Right atrium auricular region (tissue), 2 donors: ENCODE measurements at places on chromosomes 1 and 21. TPM values are rescaled to one million over a fixed set of nuclear protein-coding genes. Genes with fewer than 3 reads are reported as not detected.

DNA sequence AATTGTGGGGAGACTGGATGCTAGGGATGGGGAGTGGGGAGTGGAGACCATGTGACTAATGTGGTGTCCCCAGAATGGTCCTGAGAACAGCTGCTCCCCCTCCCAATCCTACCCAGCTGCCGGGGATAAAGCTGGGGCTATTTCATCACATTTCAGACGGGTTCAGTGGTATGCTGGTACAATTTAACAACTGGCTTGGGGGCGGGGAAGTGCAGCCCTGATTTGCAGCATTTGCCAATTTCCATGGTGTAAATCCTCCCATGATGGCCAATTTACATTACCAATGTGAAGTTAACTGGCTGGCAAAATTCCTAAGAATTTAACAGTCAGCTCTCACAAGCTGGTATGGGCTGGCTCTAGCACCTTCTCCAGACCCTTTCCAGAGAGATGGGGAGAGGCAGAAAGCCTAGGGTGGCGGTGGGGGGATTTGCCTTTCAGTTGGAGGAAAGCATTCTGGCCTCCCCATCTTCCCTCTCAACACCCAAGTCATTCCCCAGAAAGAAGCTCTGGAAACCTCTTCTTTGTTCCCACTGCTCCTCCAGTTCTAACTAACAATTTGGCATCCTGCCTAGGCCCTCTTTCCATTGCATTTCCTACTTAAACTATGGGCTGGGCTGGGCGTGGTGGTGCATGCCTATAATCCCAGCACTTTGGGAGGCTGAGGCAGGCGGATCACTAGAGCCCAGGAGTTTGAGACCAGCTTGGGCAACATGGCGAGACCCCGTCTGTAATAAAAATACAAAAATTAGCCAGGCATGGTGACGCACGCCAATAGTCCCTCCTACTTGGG lies 11.3 kb upstream of the ADGRB2 start:
- H3K4me1 ChIP-seq, result no peaks in the 10 kb centered on the region
- no peak for DNase-seq
- H3K36me3 ChIP-seq, result no peaks in the 10 kb centered on the region
- H3K27me3 ChIP-seq, result peaks cover 10% of the 10 kb centered on the region
- H3K4me3 ChIP-seq, result no peak overlapping the region

Gene WDR47
- total RNA-seq, result 22.4 TPM

Gene MCOLN2
- total RNA-seq, result not detected

- no peaks in the 10 kb centered on the region for H3K36me3 ChIP-seq
- H3K4me1 ChIP-seq, result no peaks in the 10 kb centered on the region
- H3K27ac ChIP-seq, result no peak overlapping the region
- DNase-seq, result no peak
- no peaks in the 10 kb centered on the region for H3K27me3 ChIP-seq
Measured at GRCh38 chr21:25080141-25080540, 527.1 kb downstream of the MRPL39 start.

Gene ARHGAP30
- total RNA-seq, result 4.6 TPM
